NCI-H1417 (cell line): ENCODE measurements at places on chromosomes 4 and X.

DNA sequence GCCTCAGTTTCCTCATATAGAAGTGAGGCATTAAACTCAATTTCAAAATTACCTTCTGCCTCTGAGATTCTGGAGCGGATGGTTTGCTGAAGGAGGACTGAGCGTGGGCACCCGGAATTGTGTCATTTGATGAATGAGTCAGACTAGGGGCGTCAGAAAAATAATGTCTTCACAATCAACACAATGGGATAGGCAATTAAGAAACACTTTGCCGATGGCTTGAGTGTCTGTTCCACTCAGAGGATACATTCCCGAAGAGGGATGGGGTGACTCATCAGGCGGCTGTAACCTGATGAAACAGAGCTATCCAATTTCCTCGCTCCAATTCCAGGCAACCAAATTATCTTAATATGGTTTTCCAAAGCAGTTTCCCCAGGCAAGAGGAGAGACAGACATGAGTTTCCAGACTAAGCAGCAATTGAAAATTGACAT lies 1.2 kb upstream of the CHRNA9 start:
- peak; percentile 84 for DNase-seq

DNA sequence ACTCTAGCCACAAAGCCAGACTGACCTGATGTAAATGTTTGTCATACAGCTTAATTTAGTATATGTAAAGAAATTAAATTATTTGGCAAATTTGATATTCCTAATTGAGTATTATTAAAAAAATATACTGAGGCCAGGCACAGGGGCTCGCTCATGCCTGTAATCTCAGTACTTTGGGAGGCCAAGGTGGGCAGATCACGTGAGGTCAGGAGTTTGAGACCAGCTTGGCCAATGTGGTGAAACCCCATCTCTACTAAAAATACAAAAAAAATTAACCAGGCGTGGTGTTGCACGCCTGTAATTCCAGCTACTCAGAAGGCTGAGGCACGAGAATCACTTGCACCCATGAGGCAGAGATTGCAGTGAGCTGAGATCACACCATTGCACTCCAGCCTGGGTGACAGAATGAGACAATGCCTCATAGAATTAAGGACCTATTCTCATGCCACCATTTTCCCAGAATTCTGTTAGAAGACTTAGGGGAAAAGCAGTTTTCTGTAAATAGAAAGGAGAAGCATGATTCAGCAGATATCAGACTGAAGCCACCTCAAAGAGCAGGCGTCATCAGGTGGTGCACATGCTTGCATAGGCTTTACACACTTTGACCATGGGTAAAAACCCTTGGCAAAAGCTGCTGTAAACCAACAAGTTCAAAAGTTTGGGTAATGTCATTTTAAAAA lies 6.1 kb downstream of the UBQLN2 start:
- DNase-seq: no peak

DNA sequence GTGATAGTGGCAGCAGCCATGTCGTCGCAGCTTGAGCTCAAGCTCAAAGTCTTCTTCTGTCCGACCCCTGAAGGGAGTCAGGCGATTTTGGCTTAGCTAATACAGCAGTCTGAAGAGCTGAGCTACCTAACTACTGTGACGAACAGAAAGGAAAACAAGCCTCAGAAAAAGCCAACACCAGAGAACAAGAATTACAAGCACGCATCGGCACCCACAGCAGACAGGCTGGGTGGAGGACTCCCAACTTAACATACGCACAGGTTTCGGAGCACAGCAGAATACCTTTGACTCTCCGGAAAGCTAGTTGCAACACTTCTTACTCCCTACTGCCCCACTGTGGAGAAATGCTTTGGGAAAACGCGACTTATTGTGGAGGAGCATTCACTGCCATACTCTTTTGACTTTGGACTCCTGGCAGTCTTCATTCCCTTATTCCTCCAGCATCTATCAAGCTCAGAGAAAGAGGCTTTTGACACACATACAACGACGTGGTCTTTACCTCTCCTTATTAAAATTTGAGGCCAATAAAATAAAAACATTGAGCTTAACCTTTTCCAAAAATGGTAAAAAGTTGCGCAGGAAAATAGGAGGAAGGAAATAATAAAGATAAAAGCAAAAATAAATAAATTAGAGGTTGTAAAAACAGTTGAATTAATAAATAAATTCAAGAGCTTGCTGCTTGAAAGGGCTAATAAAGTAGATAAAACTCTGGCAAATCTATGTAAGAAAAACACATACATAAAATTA lies 41.3 kb upstream of the GPC3 start:
- DNase-seq: peak; percentile 17

DNA sequence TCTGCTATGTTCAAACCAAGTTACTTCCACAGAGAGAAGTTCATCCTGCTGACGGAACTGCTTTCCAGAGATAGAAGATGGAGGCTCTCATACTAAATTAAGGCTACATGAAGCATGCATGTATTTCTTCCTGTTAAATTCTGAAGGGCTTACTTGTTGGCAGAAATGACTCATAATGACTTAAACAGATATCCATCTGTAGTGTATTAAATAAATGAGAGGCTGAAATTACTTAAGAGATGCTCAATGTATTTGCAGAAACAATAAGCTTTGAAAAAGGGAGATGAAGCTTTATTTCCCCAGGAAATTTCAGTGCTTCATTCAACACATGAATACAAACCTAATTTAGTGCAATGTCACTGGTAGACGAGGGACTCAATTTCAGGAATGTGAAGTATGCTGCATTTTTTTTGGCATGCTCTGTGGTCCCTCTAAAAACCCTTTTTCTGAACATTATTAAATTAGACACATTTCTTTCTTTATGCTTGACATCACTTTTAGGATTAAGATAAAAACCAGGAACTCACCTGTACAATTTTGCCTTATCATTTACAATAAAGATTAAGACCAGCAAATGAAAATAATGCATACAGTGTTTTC lies 759.1 kb upstream of the POU3F4 start:
- no peak for DNase-seq

DNA sequence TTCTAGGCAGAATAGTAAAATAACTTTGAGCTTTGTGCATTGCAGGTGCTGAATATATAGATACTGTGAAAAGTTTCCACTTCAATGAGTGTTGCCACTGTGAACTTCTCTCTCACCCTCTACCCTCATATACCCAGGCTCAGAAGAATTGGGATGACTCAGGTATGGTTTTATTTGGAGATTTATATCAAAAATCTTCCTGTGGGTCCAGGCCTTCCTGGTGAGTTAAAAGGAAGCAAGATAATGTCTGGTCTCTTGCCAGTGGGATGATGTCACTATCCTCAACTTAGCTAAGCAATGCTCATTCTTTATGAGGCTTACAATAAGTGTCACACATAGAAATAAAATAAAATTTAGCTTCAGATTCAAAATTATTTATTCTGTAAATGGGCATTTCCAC lies 153.3 kb upstream of the TENT5D start:
- no peak for DNase-seq

DNA sequence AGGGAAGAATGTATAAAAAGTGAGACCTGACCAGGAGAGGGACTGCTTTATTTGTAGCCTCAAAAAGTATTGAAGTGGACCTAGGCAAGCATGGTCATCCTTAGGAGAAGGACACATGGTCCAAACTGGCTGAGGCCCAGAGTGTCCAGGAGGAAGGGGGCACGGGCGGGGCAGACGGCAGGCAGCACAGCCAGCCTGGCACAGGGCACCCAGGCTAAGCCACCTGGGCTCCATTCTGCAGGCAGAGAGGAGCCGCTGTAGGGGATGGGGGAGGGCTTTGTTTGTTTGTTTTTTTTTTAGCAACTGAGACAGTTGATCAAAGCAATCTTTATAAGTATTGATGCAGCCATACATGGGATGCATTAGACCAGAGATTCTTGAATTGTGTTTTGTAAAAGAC lies 188.6 kb downstream of the PRDM5 start:
- DNase-seq: no peak

GRCh38 chr4:107255114-107255513 lies 219.0 kb upstream of the DKK2 start:
- DNase-seq: no peak

DNA sequence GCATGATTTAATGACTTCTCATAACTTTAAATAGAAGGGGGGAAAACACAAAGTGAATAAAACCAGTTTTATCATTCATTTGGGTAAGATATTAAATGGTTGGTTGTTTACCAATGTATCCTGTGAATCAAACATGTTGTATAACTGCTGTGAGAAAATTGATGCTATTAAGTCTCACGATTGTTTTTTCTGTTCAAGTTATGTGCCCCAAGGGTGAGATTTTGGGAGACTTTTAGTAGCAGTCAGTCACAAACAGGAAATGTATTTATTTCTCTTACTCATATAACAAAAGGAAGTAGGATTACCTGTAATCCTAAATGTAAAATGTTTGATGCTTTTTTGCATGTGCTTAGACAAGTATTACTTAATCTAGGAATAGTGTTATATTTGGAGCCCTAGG lies 39.2 kb downstream of the MTHFD2L start:
- DNase-seq: no peak

GRCh38 chr4:87092389-87093141 lies 127.9 kb downstream of the KLHL8 start:
- DNase-seq: peak; percentile 90

- no peak for DNase-seq
Measured at GRCh38 chr4:101977076-101977475, 186.5 kb downstream of the BANK1 start.

- no peak for DNase-seq
Measured at GRCh38 chr4:150515135-150515534, 66.8 kb upstream of the MAB21L2 start.

- DNase-seq: no peak
Measured at GRCh38 chrX:72114306-72114705, 17.4 kb downstream of the RTL5 start.

DNA sequence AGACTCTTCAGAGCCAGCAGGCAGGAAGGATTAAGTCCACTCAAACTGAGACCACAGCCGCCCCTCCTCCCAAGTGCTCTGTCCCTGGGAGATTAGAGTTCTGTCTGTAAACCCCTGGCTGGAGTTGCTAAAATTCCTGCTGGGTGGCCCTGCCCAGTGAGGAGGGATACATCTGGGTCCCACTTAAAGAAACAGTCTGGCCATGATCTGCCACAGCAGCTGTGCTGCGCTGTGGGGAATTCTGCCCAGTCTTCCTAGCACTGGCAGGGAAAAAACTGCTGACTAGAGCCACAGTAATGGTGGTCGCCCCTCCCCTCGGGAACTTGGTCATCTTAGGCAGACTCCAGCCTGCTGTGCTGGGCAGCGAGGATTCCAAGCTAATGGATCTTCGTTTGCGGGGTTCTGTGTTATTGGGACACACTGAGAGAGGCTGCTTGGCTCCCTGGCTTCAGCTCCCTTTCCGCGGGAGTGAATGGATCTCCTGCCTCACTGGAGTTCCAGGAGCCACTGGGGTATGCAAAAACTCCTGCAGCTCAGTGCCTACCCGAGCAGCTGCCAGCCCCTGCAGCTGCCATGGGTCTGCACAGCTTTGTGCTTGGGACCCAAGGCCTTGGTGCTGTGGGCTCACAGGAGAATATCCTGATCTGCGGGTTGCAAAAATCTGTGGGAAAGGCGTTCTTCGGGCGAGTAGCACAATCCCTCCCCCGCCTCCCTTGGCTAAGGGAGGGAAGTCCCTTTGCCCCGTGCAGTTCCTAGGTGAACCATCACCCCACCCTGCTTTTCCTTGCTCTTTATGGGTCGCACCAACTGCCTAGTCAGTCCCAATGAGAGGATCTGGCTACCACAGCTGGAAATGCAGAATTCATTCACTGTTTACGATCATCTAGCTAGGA lies 15.7 kb downstream of the ZXDB start:
- DNase-seq: no peak

DNA sequence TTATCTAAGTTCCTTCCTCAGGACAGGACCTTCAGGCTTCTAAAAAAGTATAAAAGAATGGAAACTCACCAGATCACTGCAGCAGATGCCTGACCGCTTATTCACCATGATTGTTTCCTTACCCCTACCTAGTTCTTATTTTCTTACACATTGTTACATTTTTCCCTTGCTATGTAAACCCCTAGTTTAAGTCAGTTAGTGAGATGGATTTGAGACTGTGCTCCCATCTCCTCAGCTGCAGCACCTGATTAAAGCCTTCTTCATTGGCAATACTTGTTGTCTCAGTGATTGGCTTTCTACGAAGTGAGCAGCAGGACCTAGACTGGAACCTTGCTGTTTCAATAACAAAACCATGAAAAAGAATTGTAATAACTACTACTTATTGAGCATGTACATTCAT lies 4.7 kb downstream of the SPARCL1 start:
- DNase-seq: no peak

GRCh38 chrX:20362268-20363267 lies 95.9 kb upstream of the RPS6KA3 start:
- DNase-seq: peak; percentile 68

- peak; percentile 94 for DNase-seq
Measured at GRCh38 chrX:50067435-50068284, 133.1 kb downstream of the AKAP4 start.

DNA sequence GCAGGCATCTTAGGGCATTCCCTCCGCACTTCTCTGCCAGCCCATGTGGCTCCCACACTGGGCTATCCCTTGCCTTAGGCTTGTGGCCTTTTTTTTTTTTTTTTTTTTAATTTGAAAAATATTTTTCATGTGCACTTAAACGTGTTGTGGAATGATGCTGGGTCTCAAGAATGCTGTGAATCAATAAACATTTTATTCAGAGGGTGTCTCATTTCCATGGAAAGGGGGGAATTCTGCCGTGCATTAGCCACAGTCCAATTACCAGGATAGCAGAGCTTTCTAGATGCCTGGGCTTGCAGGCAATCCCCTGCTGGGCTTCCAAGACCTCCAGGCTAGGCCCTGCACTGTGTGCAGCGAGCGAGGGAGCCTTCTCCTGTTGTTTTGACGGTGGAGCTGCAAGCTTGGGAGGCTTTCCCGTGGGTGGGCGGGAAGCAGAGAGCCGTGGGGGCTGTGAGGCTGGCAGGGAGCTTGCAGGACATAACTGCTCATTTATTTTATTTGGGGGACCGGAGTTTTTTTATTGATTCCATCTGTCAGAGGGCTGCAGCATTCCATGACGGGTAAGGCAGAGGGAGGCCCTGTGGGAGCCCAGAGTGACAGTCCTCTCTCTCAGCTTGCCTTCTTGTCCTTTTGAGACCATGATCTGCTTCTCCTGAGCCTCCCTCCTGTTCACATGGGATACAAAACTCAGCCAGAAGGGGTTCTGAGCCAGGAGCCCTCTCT lies 2.6 kb upstream of the CPZ start:
- no peak for DNase-seq

- DNase-seq: no peak
Measured at GRCh38 chr4:100933628-100934027, 413.7 kb downstream of the PPP3CA start.

GRCh38 chr4:40316333-40316781 lies 18.8 kb upstream of the CHRNA9 start:
- DNase-seq: no peak

GRCh38 chr4:98046665-98047064 lies 96.6 kb downstream of the STPG2 start:
- peak; percentile 4 for DNase-seq

DNA sequence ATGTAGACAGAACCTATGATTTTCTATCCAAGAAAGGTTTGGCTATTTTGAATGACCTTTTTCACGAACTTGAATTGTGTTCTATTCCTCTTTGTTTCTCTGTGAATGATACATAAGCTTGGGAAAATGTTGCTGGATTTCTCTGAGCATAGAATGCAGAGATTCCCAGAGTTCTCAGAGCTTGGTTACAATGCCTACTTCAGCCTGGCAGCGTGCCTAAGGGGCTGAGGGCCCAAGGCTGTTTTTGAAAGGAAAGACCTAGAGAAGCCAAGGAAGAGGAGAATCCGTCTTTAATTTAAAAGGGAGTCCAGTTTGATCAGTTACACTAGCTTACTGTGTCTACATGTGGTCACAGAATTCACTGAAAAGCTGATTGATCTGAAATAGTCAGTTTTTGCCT lies 55.3 kb upstream of the CXorf51B start:
- DNase-seq: no peak

- DNase-seq: no peak
Measured at GRCh38 chrX:132749406-132749805, 209.0 kb downstream of the HS6ST2 start.

GRCh38 chrX:43898406-43899035 lies 16.3 kb upstream of the MAOB start:
- no peak for DNase-seq
